Activated CD4-positive, alpha-beta T cell treated with anti-CD3 and anti-CD28 coated beads, Interleukin-2, amount 10 ng/mL, durations not matched to agents 24 days and 14 days (primary cell): ENCODE measurements at places on chromosomes 7 and 10. TPM values are rescaled to one million over a fixed set of nuclear protein-coding genes. Genes with fewer than 3 reads are reported as not detected.

IDI2 gene
- total RNA-seq, result not detected in 2 replicates

CPEB3 gene
- total RNA-seq, result 2.2 and 2.5 TPM in 2 replicates

FANK1 gene
- 0.38 TPM in 1 of 2 replicates, not detected in the other for total RNA-seq

NPC1L1 gene
- not detected in 2 replicates for total RNA-seq

PDE6C gene
- total RNA-seq, result not detected in 2 replicates

GIMAP4 gene
- total RNA-seq, result 61.1 and 62.7 TPM in 2 replicates

PURB gene
- 41.4 and 41.5 TPM in 2 replicates for total RNA-seq

ZCCHC24 gene
- total RNA-seq, result 0.66 and 1.4 TPM in 2 replicates

GPR146 gene
- total RNA-seq, result 2.5 and 4.1 TPM in 2 replicates

HABP2 gene
- total RNA-seq, result not detected in 2 replicates

ADAMTS14 gene
- 0.33 and 0.52 TPM in 2 replicates for total RNA-seq

CPN1 gene
- total RNA-seq, result not detected in 2 replicates

CALN1 gene
- not detected in 2 replicates for total RNA-seq

CNPY1 gene
- not detected in 2 replicates for total RNA-seq

CDC14C gene
- total RNA-seq, result not detected in 2 replicates

GRIFIN gene
- not detected in 2 replicates for total RNA-seq

C7orf57 gene
- 0.14 TPM in 2 replicates for total RNA-seq

CSGALNACT2 gene
- 24.7 and 25.9 TPM in 2 replicates for total RNA-seq

FFAR4 gene
- total RNA-seq, result not detected in 2 replicates

CYP3A4 gene
- total RNA-seq, result not detected in 2 replicates

ADAM8 gene
- total RNA-seq, result 143 and 165 TPM in 2 replicates

DGKB gene
- not detected in 2 replicates for total RNA-seq

SEMA3D gene
- total RNA-seq, result 0.47 and 0.64 TPM in 2 replicates

LIPK gene
- not detected in 2 replicates for total RNA-seq

DENND10 gene
- 18.6 and 23.2 TPM in 2 replicates for total RNA-seq
